ENCODE measurements at places on chromosomes 2 and 18.
A peak's percentile ranks its signal among the peaks of the same experiment; 100 is the strongest.

- no peak for DNase-seq
Measured at GRCh38 chr2:168015274-168015953, 232.0 kb downstream of the STK39 start.

DNA sequence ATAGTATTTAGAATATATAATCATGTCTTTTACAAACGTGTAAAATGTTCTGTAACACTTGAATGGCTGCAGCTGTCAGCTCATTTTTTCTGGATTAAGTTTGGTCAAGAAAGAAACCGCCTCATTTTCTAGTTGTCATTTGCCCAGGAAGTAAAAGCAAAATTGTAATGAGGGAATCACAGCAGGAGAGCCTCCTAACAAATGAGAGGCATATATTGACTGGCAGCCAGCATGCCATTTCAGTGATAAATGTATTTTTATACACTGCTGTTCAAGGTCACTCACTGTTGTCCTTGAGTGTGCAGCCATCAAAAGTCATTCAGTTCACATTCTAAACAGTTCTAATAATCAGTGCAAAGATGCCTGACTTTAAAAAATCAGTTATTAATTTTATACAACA lies 144.3 kb upstream of the BOD1L2 start:
- DNase-seq = no peak

GRCh38 chr2:112093216-112093615 lies 38.1 kb downstream of the TMEM87B start:
- no peak for DNase-seq

DNA sequence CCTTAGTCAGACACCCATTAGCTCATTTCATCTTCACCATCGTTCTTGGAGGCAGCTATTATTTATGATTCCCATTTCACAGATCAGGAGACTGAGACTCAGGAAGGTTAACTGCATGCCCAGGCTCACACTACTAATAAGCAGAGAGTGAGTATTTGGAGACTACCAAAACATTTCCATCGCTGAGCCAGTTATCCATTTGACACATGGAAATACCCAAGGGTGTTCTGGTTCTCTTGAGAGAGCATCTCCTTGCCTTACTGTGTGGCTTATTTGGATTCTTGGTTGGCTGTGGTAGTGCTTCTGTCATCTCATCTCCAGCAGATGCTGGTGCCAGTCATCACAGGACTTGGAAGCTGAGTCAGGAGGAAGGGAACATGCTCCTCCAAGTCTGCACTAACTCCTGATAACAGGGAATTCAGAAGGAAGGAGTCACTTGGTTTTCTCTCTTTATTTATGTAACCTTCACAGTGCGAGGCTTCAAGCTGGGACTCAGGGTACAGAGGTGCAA lies 55.2 kb downstream of the RASGRP3 start:
- no peak for DNase-seq

DNA sequence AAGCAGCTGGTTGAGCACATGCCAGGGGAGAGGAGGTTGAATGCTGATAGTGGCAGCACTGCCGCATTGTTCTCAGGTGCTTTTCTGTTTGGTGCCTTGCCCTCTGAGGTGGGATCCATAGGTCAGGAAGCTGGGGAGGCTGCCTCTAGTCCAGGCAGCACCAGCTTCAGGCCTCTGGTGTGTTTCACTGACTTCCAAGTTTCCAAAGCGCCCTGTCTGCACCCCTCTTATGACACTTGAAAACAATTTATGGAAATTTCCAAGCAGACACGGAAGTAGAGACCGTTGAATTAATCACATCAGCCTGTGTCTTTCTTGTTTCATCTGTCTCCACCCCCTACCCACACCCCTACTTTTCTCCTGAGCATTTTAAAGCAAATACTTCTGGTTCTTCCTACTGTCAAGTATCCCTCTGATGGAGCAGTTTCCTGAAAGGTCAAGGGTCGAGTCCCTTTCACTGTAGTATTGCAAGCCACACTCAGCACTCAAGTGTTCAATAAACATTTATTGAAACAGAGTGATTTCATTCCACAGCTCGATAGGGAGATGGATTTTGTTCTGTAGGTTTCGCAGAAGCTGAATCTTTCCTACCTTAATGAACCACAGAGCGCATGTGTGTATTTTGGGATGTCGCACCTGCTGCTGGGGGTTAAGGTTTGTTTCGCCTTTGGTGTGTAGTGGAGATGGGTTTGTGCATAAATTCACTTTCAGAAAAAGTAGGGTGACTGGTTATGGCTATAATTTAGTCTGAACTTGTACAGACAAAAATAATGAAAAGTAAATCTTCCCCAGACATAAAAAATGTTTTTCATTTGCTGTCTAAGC lies 21.4 kb downstream of the DGKD start:
- DNase-seq = no peak

DNA sequence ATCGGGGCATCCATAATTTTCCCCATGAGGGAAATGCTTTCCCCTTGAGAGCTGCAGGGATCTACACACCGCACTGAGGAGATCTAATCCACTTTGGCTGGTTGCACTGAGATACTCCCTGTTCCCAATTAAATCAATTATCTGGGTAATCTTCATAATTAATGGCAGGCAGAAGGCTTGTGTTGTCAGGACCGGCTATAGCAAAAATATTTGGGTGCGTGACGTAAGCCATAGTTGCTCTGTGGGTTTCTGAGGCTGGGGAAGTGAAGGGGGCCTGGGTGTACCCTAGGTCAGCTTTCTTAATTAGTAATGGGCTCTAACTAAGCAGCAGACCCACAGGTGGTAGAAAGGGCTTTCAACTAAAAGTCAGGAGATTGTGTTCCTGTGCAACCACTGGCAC lies 62.8 kb upstream of the UPP2 start:
- DNase-seq = no peak

DNA sequence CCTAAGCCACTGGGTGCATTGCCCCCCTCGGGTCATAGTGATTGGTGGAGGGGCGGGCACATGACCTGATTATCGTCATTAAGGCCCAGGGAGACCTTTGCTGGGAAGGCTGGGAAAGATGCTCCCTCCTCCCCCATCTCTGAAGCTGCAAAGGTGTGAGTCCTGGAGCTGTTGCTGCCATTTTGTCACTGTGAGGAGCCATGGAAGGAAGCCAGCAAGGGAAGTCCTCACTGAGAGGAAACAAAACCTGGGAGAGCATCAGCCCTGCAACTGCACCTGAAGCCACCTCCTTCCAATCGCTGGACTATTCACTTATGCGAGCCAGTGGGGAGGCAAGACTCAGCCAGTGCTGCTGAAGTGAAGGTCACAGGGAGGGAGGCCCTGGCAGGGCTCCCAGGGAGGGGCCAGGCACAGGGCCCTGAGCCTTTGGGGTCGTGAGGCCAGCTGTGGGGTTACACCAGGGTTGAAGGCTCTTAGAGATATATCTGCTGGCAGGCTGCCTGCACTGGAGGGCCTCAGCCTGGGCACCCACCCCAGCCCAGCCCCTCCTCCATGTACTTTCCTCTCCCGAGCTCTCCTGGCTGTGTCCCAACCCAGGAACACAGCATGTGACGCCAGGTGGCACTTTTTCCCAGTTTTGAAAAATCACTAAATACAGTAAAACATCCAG lies 10.7 kb upstream of the FAHD2A start:
- no peak for DNase-seq

GRCh38 chr18:34844732-34845459 lies 134.8 kb downstream of the DTNA start:
- no peak for DNase-seq

- no peak for DNase-seq
Measured at GRCh38 chr2:109726379-109727270, 67.5 kb upstream of the RGPD5 start.

GRCh38 chr2:167935803-167936110 lies 311.6 kb downstream of the STK39 start:
- no peak for DNase-seq

DNA sequence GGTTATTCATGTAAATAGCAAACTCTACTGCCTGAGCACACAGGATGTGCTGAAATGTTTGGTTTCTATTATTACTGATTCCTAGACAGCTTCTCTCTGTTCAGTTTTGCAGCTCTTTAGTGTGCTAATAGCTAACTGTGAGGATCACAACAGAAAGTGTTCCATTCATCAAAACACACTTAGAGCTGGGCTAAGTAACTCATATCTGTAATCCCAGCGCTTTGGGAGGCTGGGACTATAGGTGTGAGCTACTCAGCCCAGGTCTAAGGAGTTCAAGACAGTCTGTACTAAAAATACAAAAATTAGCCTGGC lies 63.2 kb downstream of the MOGAT1 start:
- no peak for DNase-seq

- no peak for DNase-seq
Measured at GRCh38 chr18:3653851-3654441, 204.0 kb downstream of the TGIF1 start.

DNA sequence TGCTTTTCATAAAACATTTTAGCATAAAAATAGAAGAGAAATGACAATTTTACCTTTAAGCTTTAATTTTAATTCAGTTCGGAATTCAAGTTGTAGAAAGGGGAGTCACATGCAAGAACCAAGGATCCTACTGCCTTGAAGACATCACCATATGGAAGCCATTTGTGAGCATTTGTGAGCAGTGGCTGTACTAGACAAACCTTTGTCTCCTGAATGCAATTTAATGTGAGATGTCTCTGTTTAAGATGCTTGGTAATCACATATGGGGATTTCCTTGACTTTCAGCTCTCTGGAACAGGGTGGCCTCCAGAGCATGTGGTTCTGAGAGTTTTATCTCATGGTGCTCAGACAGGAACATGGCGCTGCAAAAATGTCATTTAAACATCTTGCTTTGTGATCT lies 421.8 kb downstream of the NYAP2 start:
- no peak for DNase-seq

- DNase-seq = no peak
Measured at GRCh38 chr18:60092073-60092472, 192.3 kb downstream of the PMAIP1 start.

- DNase-seq = no peak
Measured at GRCh38 chr2:29215739-29216608, 100.8 kb downstream of the CLIP4 start.

- DNase-seq = no peak
Measured at GRCh38 chr2:177419274-177419673, 26.7 kb downstream of the AGPS start.

DNA sequence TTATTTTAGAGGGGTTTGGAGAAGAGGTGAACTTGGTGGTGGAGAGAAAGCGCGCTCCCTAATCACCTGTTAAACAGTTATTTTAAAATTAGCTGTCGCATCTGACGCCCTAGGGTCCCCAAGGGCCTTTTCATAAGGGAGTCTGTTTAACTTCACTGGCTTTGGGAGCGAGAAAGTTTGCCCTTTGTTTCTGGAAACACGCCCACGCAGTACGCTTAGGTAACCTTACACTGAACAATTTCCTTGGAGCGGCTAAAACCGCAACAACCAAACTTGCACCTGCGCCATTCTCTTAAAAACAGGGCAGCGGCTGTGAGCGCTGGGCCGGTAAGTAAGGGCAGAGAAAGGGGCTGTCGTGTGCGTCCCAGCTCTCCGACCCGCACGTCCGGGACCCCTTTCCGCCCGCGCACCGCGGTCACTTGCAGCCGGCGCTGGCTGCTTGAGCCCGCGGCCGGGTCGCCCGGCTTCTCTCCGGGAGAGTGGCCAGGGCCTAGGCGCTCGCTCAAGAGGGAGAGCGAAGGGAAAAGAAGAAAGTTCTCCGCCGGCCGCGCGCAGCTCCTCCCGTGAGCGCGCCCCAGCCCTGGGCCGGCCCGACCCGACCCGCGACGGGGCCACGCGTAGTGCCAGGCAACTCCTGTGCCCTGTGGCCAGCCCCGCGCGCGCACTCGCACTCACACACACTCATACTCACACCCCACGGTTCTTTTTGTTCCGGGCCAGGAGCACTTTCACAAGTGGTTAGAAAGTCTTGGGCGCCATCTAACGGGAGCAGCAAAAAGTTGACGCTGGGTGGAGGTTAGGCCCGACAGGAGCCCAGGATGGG lies 19.2 kb downstream of the POU3F3 start:
- peak; percentile 85 for DNase-seq

- peak; percentile 34 for DNase-seq
Measured at GRCh38 chr2:230660294-230661060, 52.2 kb upstream of the CAB39 start.

- DNase-seq = peak; percentile 17
Measured at GRCh38 chr2:12167525-12168317, 421.3 kb downstream of the LPIN1 start.

- DNase-seq = no peak
Measured at GRCh38 chr2:193469251-193469650, 1274.5 kb upstream of the TMEFF2 start.

- DNase-seq = no peak
Measured at GRCh38 chr2:72222829-72223564, 75.3 kb upstream of the CYP26B1 start.

DNA sequence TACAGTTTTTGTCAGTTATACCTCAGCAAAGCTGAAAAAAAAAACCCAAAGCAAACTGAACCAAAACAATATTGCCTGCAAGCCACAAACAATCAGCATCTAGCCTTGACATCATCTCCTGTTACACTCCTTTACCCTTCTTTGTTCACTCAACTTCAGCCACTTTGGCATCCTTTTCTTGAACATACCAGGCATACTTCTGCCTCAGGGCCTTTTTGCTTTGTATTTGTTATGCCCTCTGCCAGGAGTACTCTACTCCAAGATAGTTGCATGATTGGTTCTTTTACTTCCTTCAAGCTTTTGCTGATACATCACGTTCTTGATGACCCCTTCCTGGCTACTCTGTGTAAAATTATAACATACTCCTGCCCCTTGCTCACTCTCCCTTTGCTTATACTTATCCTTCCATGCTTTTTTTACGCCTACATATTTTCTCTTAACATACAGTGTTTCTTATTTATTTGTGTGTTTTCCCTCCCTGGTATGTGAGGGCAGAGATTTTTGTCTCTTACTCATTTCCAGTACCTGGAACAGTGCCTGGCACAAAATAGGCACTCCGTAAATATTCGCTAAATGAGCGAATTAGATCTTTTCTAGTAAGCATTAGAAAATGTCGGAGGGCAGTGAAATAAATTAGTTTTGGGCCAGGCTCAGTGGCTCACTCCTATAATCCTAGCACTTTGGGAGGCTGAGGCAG lies 12.7 kb downstream of the ABI2 start:
- DNase-seq = no peak

- no peak for DNase-seq
Measured at GRCh38 chr2:133497270-133497893, 70.9 kb downstream of the NCKAP5 start.

- peak; percentile 64 for DNase-seq
Measured at GRCh38 chr2:191566344-191566743, 111.6 kb upstream of the NABP1 start.

- DNase-seq = peak; percentile 53
Measured at GRCh38 chr2:234863043-234863934, 88.5 kb upstream of the SH3BP4 start.

DNA sequence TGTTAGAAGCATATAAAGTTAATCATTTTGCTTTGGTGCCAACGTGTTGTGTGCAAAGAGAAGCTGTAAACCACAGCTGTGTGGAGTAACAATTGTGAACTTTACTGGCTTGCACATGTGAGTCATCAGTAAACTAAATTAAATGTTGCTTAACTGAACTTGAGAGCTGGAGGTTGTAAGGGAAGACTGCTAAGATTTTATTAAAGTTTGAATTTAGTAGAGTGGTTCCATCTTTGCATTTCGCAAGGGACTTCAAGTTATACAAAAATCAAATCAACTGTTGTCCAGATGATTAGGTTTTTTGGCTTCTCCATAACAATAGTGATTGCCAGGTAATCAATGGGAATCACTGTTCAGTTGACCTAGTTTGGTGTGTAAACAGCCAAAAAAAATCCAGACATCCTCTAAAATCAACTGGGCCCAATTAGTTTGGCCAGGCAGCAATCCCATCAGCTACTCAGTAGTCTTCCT lies 247.4 kb downstream of the MYO3B start:
- no peak for DNase-seq
